ENCODE measurements at places on chromosomes 6 and 20.

- no peak for DNase-seq
Observed at GRCh38 chr6:3296537-3296936, 37.8 kb downstream of the PSMG4 start.

DNA sequence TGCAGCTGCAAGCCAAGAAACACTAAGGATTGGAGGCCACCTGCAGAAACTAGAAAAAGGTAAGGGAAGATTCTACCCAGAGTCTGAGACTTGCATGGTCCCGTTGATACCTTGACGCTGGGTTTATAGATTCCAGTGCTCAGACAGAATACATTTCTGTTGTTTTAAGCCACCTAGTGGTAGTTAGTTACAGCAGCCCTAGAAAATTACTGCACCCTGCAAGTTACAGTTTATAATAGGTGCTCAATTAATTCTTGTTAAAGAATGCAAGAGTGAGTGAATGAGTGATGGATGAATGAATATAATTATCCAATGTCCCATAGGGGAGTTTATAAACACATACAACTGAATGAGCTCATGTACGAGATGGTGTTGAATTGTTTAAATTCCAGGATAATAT is 453.1 kb upstream of the SLC35B3 start:
- DNase-seq = no peak

DNA sequence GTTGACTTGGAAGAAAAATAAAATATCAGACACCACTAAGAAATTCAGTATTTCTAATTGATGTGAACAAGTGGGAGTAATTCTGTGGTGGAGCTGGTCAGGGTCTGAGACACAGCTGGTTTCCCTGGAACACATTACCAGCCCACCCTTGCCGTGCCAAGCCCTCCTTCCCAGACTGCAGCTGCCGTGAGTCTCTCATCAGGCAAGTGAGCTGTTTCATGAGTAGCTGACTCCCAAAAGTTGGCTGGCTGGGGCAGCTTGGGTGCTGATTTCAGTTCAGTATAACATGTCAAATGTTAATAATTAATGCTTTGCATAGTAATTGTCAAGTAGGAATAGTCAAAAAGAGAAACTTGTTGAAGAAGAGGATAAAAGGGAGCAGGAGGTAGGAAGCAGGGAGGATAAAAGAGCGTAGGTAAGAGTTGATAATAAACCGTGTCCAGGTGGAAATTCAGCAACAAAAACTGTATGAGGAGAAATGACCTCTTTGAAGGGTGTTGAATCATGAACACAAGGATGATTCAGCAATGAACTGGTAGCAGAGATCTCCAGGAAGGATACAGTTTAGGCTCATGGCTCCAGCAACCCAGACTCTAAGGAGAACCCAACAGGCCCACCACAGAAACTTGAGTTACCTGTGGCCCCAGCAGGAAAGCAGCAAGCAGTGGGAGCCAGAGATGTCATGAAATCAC is 110.9 kb upstream of the SSTR4 start:
- no peak for DNase-seq

- no peak for DNase-seq
Observed at GRCh38 chr6:41045664-41046063, 3.4 kb downstream of the TSPO2 start.

GRCh38 chr6:125668071-125668470 is 81.4 kb upstream of the HEY2 start:
- no peak for DNase-seq

GRCh38 chr6:162750776-162751175 is 23.0 kb downstream of the PACRG start:
- DNase-seq = no peak

DNA sequence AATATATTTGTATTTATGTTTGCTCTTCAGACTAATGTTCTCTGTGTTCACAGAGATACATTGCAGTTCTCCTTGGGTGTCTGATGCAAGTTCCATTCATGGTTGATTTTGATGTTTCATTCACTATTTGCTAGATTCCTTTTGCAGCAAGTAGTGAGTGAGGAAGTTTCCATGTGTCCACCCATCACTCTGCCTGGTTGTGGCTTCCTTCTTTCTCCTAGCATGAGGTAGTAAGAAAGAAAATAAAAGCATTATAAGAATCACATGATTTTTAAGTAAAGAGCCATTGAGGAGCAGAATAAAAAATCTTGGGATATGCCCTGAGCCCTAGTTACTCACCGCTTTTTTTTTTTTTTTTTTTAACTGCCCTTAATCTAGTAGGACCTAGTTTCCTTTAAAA is 8.7 kb downstream of the SASH1 start:
- DNase-seq = no peak

DNA sequence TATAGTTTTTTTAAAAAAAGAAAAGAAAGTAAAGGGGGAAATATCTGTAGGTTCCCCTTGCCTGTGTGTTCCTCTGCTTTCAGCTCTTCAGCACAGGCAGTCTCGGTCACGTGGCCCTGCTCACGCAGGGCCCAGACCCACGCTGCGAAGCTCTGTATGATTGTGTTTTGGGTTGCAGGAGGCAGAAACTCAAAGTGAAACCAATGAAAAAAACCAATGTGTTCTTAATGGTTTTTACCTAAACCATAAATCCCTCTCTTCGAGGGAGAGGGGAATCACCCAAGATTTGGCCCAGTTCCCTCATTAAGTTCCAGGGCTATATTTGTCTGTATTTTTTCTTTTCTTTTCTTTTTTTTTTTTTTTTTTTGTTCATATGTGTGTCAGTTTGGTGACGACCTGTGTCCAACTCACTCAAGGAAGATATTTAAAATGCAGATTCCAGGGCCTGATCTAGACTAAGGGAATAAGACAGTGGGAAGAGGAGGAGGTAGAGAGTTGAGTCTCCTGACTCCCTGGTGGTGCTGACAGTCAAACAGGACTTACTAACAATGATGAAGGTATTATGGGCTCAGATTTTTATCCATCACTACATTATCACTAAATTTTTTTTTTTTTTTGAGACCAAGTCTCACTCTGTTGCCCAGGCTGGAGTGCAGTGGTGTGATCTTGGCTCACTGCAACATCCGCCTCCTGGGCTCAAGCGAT is 33.8 kb upstream of the RREB1 start:
- peak; percentile 58 for DNase-seq

DNA sequence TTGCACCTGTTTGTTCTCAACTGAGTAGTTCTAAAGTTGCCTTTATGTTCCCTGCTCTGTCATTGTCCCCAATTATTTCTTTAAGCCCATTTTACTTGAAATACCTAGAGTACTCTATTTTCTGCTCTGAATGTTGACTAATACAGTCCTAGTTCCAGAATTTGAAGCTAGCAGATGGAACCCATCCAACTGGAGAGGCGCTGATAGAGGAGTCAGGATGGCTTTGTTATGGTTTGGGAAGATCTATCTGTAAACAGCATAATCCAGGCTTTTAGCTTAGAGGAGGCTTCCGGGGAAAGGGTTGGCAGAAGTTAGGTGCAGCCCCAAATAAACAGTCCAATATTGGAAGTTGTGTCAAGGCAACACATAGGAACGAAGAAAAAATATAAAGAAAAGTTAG is 927.7 kb downstream of the TFAP2A start:
- DNase-seq = no peak

DNA sequence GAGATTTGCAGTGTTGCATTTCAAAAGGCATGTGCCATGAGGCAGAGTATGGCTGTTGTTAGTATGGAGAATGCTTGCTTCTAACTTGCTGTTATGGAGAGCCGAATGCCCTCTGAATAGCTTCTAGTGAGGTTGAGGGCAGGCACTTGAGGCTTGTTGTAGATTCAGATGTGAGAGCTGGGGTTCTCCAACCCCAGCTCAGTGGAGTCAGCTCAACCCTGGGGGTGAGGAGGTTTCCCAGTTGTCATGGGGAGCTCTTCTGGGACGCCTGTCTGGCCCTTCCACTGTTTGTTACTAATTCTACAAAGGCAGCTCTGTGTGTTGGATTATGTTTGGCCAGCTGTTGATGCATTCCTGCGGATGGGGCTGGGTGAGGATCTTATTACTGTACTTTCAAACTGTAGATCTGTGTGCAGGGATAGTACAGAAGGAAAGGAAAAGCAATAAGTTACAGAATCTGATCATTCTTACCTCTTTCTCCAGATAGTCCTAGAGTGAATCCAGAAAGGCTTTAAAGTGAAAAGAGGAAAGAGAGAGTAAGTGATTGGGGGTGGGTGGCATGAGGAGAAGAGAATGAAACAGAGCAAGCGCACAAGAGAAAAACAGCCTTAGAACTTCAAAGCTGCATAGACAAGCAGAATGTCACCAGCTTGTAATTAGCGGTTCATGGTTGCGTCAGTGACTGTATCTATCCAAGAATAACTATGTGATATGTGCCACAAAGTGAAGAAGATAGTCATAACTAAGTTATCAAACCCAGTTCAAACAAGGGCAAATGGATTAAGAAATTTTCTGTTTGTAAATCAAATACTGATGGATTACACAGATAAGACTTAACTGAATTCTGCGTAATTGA is 148.7 kb downstream of the PRL start:
- no peak for DNase-seq

DNA sequence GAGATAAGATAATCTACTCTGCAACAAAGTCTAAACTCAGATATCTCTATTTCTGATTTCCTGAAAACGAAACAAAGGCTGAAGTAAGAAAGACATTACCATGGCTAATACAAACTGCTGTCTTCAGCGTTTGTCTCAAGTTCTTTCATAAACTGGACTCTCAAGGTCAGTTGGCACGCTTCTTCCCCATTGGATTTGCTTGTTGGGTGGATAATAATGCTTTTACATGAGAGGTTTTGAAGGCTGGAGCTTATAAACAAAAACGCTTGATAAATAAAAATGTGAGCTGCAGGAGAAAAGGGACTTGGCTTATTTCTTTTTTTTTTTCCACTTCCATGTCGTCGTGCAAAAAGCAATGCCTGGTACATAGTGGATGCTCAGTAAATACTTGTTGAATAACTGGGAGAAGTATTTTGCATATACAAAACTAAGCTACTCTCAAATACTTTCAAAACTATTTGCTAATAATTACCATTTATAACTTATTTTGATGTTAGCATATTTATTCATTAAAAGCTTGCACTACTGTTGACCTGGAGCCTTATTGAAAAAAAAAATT is 65.7 kb upstream of the EEF1A1 start:
- DNase-seq = no peak

DNA sequence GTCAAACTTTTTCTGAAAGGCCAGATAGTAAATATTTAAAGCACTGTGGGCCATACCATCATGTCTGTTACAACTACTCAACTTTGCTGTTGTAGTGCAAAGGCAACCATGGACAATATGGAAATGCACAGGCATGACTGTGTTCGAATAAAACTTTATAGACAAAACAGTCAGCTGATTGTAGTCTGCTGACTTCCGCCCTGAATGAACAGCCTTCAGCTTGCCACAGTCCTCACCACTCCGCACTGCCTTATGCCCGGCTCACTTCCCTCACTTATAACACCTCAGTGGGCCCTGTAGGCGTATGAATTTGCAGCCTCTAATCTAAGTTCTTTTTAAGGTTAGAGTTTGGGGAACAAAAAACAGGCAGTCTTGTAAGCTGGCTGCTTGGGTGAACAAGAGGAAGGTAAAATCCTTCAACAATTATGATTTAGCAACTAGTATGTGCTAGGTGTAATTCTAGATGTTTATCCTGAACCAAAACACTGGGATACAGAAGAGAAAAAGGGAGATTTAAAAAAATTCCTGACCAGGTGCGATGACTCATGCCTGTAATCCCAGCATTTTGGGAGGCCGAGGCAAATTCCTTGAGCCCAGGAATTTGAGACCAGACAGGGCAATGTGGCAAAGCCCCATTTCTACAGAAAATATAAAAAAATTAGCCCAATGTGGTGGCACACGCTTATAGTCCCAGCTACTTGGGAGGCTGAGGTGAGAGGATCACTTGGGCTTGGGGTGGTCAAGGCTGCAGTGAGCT is 6.8 kb upstream of the SLC2A10 start:
- DNase-seq = no peak

DNA sequence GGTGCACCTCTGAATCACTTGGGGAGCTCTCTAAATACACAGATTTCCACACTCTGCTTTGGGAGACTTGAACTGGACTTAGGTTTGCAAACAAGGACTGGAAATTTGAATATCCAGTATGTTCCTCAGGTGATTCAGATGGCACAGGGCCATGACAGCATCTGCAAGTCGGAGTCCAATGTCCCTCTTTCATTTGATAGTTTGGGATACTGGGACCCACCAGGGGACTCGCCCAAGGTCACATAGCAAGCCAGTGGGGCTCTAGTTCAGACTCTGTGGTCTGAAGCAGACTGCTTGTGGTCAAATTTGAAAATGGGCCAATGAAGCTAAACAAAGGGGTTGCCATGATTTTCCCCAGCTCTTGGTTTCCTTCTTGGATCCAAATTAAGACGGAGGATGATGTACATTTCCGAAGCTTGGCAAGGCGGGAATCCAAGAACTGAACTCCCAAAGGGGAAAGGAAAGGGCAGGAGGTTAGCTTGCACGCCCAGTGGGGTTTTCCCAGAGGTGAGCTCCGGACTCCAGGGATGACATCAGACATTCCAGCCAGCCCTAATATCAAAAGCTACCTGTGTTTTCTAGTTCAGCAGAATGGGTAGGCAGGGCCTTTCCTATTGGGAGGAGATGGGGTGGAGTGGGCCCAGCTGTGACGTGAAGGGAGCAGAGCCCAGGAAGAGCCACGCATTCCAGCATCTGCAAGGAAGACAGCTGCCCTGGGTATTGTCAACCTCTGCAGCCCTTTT is 3.4 kb upstream of the SYS1 start:
- no peak for DNase-seq

GRCh38 chr6:158849899-158850806 is 31.0 kb upstream of the EZR start:
- DNase-seq = peak; percentile 28

GRCh38 chr20:19565736-19566135 is 192.3 kb upstream of the RIN2 start:
- no peak for DNase-seq
